ENCODE measurements at places on chromosomes 6 and 20.

DNA sequence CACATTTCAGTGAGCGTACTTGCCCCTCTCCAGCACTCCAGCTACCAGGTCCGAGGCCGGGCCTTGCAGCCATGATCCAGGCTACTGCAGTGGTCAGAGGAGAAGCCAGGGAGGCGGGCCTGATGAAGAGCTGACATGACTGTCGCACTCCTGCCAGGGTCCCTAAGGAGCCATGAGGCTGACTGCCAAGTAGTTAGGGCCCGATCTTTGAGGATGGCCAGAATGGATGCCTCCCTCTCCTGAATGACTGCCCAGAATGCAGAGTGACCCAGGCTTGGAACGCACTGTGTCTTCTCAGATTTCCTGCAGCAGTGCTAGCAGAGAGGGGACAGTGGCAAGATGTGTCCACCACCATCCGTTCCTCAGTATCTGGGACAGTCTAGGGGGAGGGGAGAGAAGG lies 24.7 kb upstream of the LRFN2 start:
- no peak for DNase-seq

GRCh38 chr6:9332241-9332780 lies 897.0 kb upstream of the SLC35B3 start:
- DNase-seq = no peak

DNA sequence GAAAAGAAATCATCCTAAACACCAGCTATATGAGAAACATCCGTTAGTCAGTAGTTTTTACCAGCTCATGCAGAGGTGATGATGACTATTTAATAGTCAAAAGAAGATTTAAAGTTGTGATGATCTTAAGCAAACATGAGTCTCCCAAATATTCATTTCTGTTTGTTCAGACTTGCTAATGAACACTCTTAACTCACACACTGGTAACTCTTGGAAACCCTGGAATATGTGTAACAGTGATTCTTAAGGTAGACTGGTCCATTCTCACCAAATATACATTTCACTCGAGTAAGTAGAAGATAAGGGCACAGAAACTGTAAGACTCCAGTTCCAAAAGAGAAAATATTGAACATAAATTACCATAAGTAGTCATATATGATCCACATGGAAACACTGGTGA lies 29.1 kb downstream of the RSPO3 start:
- no peak for DNase-seq

DNA sequence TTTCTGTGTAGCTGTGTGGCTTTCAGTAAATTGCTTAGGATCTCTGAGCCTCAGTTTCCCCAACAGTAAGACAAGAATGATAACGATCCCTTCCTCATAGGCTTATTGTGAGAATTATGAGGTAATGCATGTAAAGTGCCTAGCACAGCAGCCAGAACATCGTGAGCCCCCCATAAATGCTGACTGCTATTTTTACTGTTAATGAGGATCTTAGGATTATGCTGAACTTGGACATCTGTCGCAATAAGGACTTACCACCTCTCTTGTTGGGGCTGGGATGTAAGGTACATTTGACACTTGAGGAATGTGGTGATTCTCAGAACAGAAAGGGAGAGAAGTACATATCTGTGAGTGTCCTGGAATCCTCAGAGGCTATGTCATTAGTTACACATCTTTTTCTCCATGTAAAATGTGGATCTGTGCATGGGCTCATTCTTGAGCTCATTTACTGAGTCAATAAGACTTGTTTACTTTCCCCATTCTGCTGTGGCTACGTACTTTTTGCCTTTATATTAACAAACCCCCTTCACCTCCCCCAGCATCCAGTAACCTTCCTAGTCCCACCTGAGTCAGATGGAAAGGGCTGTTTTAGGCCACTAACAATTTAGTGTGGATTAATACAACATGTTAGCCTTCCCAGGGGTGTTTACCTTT lies 64.4 kb upstream of the PLEKHG1 start:
- no peak for DNase-seq

DNA sequence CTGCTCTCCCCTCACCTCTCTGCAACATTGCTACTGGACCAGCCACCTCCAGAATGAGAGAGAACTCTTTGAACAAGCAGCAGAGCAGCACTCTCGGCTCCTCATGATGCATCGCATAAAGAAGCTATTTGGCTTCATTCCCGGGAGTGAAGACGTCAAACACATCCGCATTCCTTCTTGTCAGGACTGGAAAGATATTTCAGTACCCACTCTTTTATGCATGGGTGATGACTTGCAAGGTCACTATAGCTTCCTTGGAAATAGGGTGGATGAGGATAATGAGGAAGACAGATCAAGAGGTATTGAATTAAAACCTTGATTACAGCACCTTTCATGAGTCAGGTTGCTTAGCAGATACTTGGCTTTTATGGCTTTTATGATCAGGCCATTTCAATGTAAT lies 4.3 kb downstream of the CALHM4 start:
- no peak for DNase-seq

Data from CD8-positive, alpha-beta memory T cell (primary cell).